Activated naive CD8-positive, alpha-beta T cell treated with anti-CD3 and anti-CD28 coated beads, Interleukin-2, amount 50 U/mL, for 16 hours (primary cell): ENCODE measurements at places on chromosomes 6 and 20.

GRCh38 chr6:49782293-49782692 is 4.8 kb downstream of the PGK2 start:
- DNase-seq: no peak

GRCh38 chr20:24969186-24970029 is 20.3 kb downstream of the CST7 start:
- no peak for DNase-seq

GRCh38 chr6:101626269-101626668 is 232.8 kb downstream of the GRIK2 start:
- DNase-seq: no peak

GRCh38 chr6:109121411-109121810 is 26.1 kb downstream of the CEP57L1 start:
- no peak for DNase-seq

DNA sequence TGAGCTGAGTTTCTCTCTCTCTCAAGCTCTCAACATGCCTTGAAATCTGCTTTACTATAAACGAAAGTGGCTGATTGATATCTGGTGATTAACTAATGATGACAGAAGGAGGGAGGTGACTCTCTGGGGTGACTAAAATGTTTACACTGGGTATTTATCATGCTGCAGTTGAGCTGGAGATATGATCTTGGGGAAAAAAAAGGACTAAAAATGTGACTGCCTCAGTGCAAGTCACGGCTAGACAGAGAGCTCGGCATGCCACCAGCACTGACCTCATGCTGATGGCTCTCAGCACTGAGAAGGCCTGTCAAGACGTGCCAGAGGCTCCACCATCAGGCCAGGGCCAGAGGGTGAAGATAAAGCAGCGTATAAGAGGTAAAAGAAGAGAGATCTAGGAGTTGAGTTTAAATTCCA is 103.1 kb upstream of the SPACA1 start:
- DNase-seq: no peak

GRCh38 chr6:41466437-41466990 is 79.7 kb upstream of the FOXP4 start:
- no peak for DNase-seq

DNA sequence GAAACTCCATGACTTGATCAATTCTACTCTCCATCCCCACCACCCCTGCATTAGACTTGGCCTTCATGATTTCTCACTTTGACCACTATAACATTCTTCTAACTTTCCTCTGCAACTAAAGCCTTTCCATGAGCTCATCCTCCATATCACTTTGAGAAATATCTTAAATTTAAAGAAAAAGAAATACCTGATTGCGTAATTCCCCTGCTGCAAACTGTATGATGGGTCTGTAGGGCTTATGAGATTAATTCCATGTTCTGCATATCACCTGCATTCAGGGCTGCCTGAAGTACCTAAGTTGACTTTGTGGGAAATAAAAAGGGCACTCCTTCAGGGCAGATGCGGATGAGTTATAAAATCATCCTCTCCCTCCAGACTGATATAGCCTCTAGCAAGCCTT is 549.8 kb downstream of the LMBRD1 start:
- no peak for DNase-seq

GRCh38 chr6:13074415-13075140 is 253.8 kb downstream of the TBC1D7 start:
- no peak for DNase-seq

GRCh38 chr6:14276667-14277404 is 159.3 kb downstream of the CD83 start:
- no peak for DNase-seq

DNA sequence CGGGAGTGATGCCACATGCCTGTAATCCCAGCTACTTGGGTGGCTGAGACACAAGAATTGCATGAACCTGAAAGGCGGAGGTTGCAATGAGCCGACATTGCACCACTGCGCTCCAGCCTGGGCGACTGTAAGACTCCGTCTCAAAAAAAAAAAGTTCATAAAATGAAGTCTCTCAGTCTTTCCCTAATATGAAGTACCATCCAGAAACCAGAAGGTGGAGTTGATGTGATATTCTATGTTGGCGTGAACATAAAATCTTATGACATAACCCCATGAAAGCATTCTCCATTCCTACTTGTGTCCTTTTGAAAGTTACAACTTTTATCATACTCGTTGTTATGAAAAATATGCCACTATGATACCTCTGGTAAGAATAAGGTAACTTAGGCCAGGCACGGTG is 5.7 kb downstream of the SOD2 start:
- DNase-seq: no peak
